ENCODE measurements at places on chromosomes 6 and 20.

- DNase-seq = no peak
Observed at GRCh38 chr6:47000842-47001241, 41.3 kb downstream of the ADGRF1 start.

DNA sequence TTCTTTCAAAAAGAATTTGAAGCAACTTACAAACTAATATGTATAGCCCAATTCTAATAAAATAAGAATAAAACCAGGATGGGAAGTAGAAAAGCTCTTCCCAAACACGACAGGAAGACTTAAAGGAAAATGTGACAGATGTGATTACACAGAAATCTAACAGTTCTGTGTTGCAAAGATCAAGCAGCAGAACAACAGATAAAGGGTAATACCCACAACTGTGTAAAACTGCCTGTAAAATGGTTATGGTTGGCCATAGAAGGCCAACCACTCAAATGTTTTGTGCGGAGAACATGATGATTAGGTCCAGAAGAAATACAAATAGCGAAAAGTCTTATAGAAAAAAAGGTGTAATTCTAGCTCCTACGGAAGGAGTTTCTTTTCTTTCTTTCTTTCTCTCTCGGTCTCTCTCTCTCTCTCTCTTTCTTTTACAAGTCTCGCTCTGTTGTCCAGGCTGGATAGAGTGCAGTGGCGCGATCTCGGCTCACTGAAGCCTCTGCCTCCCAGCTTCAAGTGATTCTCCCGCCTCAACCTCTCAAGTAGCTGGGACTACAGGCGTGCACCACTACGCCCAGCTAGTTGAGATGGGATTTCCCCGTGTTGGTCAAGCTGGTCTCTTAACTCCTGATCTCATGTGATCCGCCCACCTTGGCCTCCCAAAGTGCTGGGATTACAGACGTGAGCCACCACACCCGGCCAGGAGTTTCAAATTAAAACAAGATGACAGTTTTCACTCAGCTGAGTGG lies 128.5 kb downstream of the QRSL1 start:
- DNase-seq = no peak

DNA sequence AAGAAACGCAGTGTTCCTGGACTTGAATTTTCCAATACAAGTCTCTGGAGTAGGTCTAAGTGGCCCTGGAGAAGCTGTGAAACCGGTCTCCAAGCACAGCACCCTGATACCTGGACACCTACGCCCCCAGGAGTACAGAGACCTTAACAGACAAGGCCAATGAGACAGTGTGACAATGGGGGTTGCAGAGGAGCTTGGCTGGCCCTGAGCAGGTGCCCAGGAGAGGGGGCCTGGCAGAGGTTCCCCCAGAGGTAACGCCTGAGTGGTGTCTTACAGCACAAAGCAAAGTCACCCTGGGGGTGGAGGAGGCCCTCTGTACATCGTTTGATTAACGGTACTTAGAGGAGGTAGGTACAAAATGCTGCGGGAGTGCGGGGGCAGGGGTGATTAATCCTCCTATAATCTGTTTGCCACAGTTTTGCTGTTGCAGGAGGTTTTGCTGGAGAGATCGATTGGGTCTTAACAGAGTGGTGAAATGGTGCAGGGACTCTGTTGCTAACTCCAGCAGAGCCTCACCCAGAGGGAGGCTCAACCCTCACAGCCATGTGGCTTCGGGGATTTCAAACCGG lies 37.3 kb upstream of the APCDD1L start:
- DNase-seq = peak; percentile 39

GRCh38 chr20:20413810-20414281 lies 45.9 kb downstream of the INSM1 start:
- DNase-seq = peak; percentile 17

- peak; percentile 1 for DNase-seq
Observed at GRCh38 chr6:164322533-164322932, 908.0 kb downstream of the QKI start.

Measured in fibroblast of lung (primary cell).